Activated CD4-positive, alpha-beta memory T cell treated with anti-CD3 and anti-CD28 coated beads, Interleukin-2, amount 10 ng/mL, durations not matched to agents 7 days and 5 days (primary cell): ENCODE measurements at places on chromosomes 1 and 21. TPM values are rescaled to one million over a fixed set of nuclear protein-coding genes. Genes with fewer than 3 reads are reported as not detected.
A peak's percentile ranks its signal among the peaks of the same experiment; 100 is the strongest.

The OR2T33 gene
- not detected for total RNA-seq

The FOXD3 gene
- total RNA-seq = not detected

DNA sequence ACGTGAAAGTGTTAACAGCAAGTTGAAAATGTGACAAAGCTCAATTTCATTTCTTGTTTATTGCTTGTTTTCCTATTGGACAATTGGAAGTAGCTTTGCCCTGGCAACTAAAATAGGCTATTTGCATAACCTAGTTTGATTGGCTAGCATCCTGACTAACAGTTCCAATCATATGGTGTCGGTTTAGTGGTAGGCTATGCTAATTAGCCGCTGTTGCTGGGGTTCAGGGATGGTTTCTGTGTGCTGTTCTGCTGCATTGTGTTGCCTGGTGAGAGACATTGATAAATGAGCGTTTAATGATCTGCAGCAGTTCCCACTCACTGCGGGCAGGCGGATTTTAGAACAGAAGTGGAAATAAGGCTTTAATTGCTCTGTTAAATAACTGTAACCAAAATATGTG lies 68.5 kb downstream of the DYRK1A start:
- H3K27ac ChIP-seq = no peak overlapping the region
- no peaks in the 10 kb centered on the region for H3K27me3 ChIP-seq
- peaks cover 23% of the 10 kb centered on the region for H3K36me3 ChIP-seq
- peaks cover 16% of the 10 kb centered on the region for H3K4me1 ChIP-seq
- peak; percentile 28 for DNase-seq
- H3K4me3 ChIP-seq = no peak overlapping the region

- no peak for DNase-seq
- no peak overlapping the region for H3K4me3 ChIP-seq
- no peaks in the 10 kb centered on the region for H3K4me1 ChIP-seq
- no peaks in the 10 kb centered on the region for H3K36me3 ChIP-seq
- H3K27ac ChIP-seq = no peak overlapping the region
Observed at GRCh38 chr1:60171801-60172200, 98.2 kb upstream of the C1orf87 start.

The WDR64 gene
- total RNA-seq = not detected

The INPP5B gene
- total RNA-seq = 26.7 TPM

The KCNJ9 gene
- total RNA-seq = not detected

The APP gene
- 29.9 TPM for total RNA-seq

The LCE3A gene
- total RNA-seq = not detected

DNA sequence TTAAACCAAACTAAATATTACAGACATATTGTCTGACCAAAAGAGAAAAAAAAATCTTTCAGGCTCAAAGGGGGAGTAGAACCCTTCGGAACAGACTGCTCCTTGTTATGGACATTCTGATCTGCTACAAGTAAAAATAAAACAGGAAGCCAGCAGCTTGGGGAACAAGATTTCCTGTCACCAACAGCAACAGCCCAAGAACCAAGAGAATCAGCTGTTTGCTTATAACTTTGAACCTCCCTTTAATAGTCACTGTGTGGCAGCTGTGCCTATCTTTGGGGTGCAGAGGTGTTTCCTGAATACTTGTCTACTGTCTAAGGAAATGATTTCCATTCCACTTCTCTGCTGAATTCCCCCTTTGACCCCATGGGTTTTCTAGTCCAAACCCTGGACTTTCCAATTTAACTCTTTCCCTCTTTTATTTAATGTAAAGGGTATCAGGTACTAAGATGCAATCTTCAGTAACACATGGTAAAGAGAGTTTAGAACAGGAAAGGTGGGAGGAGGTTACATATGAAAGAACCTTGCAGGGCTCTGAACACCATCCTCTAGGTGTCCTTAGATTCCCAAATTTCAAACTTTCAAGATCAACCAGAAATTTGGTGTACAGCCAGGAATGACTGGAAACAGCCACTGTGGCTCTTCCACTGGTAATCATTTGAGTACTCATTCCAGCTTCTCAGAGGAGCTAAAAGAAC lies 38.6 kb downstream of the GPR3 start:
- peaks cover 69% of the 10 kb centered on the region for H3K4me1 ChIP-seq
- peaks cover 23% of the 10 kb centered on the region for H3K36me3 ChIP-seq
- H3K27me3 ChIP-seq = no peaks in the 10 kb centered on the region
- peak overlapping the region; percentile 43 for H3K4me3 ChIP-seq
- H3K27ac ChIP-seq = peak overlapping the region; percentile 70

DNA sequence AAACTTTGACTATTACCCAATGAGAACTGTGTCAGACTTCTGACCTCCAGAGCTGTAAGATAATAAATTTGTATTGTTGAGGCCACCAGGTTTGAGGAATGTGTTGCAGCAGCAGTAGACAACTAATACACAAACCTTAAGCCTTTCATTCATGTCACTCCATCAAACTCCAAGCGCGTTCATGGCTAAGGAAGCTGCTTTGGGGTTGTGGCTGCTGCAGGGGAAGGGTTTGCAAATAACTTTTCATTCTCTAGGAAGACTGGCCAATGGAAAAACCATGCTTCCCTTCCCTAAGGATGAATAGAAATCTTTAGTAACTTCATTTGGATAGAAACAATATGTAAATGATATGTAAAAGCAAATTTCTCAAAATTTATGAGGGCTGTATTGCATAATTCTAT lies 170.4 kb downstream of the RHOU start:
- no peak overlapping the region for H3K4me3 ChIP-seq
- H3K4me1 ChIP-seq = no peaks in the 10 kb centered on the region
- DNase-seq = no peak
- no peak overlapping the region for H3K27ac ChIP-seq
- peaks cover 2% of the 10 kb centered on the region for H3K27me3 ChIP-seq

- no peak overlapping the region for H3K27ac ChIP-seq
- H3K36me3 ChIP-seq = peaks cover 19% of the 10 kb centered on the region
- no peaks in the 10 kb centered on the region for H3K27me3 ChIP-seq
- H3K4me1 ChIP-seq = peaks cover 20% of the 10 kb centered on the region
- no peak overlapping the region for H3K4me3 ChIP-seq
Observed at GRCh38 chr21:34912022-34912945, 136.8 kb downstream of the RUNX1 start.

The SH2D2A gene
- total RNA-seq = 192 TPM

The DCDC2B gene
- total RNA-seq = 0.13 TPM

- H3K27ac ChIP-seq = peak overlapping the region; percentile 48
- no peak for DNase-seq
- peaks cover 47% of the 10 kb centered on the region for H3K36me3 ChIP-seq
- peaks cover 17% of the 10 kb centered on the region for H3K4me1 ChIP-seq
- no peak overlapping the region for H3K4me3 ChIP-seq
- no peaks in the 10 kb centered on the region for H3K27me3 ChIP-seq
Observed at GRCh38 chr1:93155335-93155734, 24.9 kb downstream of the TMED5 start.

GRCh38 chr21:36807422-36807928 lies 108.6 kb downstream of the SIM2 start:
- H3K36me3 ChIP-seq = no peaks in the 10 kb centered on the region
- H3K27me3 ChIP-seq = no peaks in the 10 kb centered on the region
- DNase-seq = no peak
- H3K27ac ChIP-seq = no peak overlapping the region

DNA sequence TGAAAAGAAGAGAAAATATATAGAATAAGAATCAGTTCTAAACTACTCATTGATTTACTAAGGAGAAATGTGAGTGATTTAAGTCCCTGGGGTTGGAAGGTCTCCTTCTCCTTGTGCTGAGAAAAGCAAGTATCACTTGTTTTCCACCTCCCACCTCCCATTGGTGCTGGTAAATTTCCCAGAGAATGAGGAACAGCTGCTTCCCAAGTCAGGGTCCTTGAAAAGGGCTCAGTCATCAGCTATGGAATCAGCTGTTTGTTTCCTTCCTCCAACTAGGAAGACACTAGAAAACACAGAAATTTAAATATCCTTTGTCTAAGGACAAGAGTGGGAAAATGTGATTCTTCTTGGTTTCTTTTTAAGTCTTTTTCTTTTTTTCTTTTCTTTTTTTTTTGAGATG lies 131.3 kb upstream of the C1orf21 start:
- H3K27ac ChIP-seq = no peak overlapping the region
- no peaks in the 10 kb centered on the region for H3K4me1 ChIP-seq
- H3K4me3 ChIP-seq = no peak overlapping the region
- H3K36me3 ChIP-seq = no peaks in the 10 kb centered on the region
- DNase-seq = no peak

GRCh38 chr21:41875086-41875485 lies 4.1 kb downstream of the PRDM15 start:
- no peaks in the 10 kb centered on the region for H3K27me3 ChIP-seq
- H3K27ac ChIP-seq = no peak overlapping the region
- DNase-seq = no peak
- peaks cover 2% of the 10 kb centered on the region for H3K36me3 ChIP-seq
- peaks cover 22% of the 10 kb centered on the region for H3K4me1 ChIP-seq
